ENCODE measurements at places on chromosomes 7 and 10.

DNA sequence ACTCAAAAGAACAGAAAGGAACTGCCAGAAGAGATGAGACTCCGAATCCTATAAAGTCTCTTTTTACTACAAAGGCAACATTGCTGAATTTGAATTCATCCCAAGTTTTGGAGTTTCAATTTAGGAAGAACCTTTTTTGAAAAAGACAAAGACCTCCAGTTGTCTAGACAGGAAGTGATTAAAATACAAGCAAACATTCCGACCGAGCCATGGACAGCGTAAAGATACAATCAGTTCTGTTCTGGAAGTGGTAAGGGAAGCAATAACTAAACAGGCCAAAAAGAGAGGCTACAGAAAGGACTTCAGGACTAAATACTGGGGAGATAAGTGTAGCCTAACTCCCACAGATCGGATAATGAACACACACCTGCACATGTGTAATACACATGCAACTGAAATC is 101.0 kb downstream of the SMURF1 start:
- DNase-seq = no peak

GRCh38 chr7:19051767-19052375 is 65.6 kb downstream of the TWIST1 start:
- no peak for DNase-seq

DNA sequence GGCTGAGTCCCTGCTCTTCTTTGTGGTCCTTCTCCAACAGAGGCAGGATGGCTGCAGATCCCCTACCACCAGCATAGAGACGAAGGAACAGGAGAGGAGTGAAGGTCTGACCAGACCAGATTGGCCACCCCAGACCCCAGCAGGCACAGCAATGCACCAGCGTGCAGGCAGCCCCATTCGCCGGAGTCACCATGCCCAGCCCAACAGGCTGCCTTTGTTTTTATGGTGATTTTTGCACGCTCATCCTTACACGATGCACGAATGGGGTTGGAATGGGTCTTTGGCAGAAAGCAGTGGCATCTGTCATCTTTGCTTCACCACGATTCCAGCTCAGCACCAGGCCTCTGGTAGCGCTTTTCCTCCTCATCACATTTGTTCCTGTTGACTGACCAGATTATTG is 427.6 kb downstream of the INHBA start:
- DNase-seq = no peak

DNA sequence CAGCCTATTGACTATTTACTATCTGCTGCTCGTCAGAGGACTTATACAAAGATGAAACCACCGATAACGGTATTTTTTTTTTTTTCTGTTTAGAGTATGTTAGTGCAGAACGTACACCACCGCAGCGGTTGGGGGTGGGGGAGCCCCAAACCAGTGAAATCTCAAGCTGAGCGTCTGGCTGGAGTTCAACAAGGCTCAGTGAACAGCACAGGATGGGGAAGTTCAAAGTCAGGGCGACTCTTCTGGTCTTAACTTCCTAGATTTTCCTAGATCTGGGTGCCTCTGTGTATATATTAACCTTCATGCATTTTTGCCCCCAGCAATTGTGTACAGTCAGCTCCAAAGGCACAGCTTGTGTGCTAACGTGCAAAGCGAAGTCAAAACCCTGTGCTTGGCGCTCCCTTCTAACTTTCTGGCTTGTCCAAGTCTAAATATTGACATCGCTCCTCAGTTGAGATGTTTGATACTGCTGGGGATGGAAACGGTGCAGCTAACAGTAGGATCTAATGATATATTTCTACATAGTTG is 1.1 kb downstream of the RHOBTB1 start:
- DNase-seq = no peak

DNA sequence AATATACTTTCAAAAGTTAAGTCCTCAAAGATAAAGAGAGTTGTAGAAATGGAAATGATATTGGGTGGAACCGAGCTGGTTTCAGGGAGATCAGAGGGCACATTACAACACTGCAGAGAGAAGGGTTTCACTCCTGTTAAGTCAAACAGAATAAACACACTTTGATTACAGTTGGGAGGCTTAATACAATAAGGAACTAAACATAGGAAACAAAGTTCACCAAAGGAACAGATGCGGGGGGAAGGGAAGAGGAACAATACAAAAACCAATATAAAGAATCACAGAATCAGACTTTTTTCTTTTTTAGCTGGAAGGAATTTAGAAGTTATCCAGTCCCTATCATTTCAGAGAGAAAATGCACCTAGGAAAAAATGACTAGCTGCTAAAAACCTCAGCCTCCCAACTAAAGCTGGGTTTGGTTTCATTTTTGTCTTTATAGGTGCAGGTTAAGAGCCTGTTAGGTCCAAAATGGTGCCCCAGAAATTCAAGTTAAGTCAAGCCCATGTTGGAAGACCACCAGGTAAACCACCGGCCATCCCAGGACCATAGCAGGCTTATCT is 81.9 kb downstream of the DNMBP start:
- no peak for DNase-seq

- peak; percentile 19 for DNase-seq
Measured at GRCh38 chr10:112775892-112776674, 174.0 kb upstream of the TCF7L2 start.

DNA sequence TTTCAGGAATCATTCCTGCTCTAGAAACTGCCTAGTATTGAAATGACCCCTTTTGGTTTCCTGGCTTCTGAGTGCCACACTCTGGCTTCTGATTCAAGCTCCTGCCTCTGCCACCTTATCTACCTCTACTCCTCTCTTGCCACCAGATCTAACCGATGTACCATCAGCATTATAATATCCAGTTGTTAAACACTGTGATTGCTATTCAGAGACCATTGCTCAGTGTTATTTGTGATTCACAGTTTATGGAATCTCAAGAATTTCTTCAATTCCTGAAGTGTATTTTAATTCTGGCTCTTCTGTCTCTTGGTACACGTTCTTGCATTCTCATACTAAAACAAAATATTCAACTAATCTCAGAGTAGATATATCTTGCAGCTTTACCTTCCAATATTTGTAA is 88.7 kb downstream of the DYNC1I1 start:
- no peak for DNase-seq
